ENCODE measurements at places on chromosomes 6 and 20.

- no peak for DNase-seq
These were observed 139.9 kb downstream of the CCDC170 start for GRCh38 chr6:151633526-151634335.

GRCh38 chr20:56423886-56424285 is 11.8 kb downstream of the CASS4 start:
- no peak for DNase-seq

DNA sequence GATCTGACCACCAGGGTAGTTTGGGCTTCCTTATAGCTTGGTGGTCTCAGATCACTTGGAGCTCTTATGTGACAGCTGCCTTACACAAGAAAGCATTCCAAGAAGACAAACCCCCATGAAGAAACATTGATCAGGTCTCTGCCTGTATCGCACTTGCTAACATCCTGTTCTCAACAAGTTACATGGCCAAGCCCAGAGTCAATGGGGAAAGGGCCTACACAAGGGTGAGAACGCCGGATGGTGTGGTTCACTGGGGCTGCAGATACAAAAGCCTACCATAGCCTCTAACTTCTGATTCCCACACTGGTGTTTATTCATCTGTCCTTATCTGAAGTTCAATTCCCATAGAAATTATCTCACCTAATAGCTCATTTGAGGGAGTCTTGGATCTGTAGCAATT is 235.5 kb downstream of the SYNDIG1 start:
- DNase-seq: no peak

DNA sequence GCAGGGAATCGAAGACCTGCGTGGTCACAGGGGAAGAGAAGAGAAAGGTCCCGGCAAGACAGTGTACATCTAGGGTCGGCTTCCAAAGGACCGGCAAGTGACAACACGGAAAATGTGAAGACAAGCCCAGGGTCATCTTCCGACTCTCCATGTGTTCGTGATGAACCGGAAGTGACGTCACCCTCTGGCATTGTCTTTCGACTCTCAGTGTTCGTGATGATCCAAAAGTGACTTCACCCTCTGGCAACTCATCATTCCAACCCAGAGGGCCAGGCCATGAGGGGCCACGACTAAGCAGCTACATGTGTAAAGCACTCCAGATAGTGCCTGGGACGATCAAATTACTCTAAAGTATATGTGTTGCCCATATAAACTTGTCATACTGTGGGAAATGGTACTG is 290.8 kb downstream of the THBS2 start:
- no peak for DNase-seq

- no peak for DNase-seq
These were observed 259.7 kb downstream of the HACE1 start for GRCh38 chr6:104599821-104600638.

DNA sequence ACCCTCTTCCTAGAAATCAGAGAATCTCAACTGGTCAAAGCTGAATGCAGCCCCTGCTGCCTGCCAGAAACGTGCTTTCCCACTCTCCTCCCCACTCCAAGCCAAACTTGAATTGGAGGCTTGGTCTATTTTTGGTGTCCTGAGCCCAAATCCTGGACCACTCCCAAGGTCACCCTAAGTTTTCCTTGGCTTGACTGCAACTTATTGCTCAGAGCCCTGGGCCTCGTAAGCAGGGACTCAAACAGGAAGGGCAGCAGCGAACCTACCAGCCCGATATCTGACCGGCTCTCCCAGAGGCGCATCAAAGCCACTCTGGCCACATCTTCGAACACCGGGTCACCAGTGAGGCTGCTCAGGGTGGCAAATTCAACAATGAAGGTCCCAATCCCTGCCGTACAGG is 12.7 kb downstream of the EDEM2 start:
- no peak for DNase-seq

GRCh38 chr20:23136893-23137745 is 51.0 kb upstream of the CD93 start:
- DNase-seq: no peak

GRCh38 chr6:150091476-150091875 is 22.6 kb upstream of the ULBP3 start:
- no peak for DNase-seq

DNA sequence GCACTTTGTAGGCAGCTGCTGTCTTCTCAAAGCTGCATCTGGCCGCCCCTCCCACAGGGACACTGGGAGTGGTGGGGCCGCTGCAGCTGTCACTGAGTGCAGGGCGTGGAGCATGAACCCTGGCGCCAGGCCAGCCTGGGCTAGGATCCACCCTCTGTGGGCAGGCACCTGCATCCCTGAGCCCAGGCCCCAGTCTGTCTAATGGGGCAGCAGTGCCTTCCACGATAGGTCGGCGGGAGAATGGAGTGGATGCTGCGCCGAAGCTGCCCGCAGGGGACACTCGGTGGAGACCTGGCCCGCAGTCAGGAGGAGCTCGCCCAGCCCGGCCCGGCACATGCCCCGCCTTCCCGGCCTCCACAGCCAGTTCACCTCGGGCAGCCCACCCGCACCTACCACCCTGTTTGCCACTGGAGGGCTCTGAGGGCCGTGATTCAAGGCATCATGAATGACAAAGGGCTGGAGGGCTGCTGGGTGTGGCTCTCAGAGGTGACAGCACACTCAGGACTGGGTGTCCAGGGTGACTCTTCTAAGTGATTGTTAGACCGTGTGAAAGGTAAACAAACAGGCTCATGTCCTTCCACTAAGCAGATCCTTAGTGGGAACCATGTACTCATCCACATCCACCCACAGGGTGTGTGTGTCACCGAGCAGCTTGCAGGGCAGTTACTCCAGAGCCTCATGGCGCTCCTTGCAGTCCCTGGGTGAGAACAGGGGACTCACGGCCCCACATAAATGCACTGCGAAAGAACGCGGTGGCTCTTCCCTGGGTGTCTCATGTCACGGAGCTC is 133.9 kb downstream of the AGPAT4 start:
- no peak for DNase-seq

GRCh38 chr20:23225407-23226060 is 125.1 kb upstream of the NXT1 start:
- no peak for DNase-seq
